ENCODE measurements at places on chromosomes 7 and 10. TPM values are rescaled to one million over a fixed set of nuclear protein-coding genes. Genes with fewer than 3 reads are reported as not detected.

Gene GRM8
- total RNA-seq, result not detected

DNA sequence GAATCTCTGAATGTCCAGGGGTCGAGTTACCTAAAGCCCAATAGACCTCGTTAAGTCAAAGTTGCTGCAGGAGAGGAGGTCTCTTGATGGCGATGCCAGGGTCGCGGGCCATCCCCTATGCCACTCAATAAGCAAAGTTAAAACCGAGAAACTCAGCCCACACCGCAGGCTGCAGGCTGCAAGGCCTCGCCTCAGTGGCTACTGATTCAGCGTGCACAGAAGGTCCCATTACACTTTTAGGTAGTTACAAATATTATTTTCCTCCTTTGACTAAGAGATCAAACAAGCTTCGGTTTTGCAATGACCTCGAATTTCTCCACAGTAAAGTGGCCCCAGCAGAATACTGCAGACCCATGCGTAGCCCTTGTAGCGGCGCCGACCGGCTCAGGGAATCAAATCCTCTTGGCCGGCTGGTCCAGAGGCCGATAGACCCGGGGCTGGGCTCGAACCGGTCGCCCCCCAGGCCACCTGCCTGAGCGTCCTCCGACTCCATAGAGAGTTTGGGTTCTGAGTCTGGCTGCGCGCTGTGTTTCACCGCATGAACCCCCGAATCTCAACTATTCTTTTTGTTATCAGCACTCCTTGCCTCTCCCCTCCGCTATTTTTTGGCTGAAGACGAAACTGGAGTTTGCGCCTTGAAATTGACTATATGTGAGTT, 2.3 kb downstream of the C1QL3 start:
- no peak for DNase-seq

DNA sequence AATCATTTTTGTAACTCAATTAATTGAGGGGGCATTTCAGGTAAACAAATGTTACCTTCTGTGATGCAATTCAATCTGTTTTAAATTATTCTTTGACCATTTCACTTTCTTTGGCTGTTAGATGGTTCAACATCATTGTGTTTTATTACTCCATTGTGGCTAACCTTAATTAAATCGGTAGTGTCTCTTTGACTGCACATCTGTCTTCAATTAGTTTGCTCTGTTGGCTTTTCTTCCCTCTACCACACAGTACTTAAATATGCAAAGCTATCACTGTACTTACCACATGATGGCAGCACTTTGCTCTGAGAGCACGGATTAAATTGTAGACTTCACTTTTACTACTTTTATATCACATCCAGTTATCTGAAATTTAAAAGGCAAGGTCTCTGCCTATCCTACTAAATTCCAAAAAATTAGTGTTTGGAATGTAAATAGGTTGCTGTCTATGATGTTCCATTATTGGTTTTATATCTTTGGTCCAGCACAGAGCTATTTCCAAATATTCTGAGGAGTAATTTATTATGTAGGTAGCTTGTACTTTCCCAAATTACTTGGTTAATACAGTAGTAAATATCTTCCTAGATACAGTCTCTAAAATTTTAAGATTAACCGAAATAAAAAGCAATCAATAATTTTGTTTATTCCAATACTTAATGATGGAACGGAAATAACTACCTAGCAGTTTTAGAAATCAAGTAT, 352.0 kb downstream of the PCLO start:
- peak; percentile 86 for DNase-seq

- peak; percentile 56 for DNase-seq
Observed at GRCh38 chr10:52779541-52780390, 7.2 kb upstream of the MBL2 start.

GRCh38 chr7:98629001-98629431, 11.9 kb downstream of the NPTX2 start:
- DNase-seq, result peak; percentile 24

DNA sequence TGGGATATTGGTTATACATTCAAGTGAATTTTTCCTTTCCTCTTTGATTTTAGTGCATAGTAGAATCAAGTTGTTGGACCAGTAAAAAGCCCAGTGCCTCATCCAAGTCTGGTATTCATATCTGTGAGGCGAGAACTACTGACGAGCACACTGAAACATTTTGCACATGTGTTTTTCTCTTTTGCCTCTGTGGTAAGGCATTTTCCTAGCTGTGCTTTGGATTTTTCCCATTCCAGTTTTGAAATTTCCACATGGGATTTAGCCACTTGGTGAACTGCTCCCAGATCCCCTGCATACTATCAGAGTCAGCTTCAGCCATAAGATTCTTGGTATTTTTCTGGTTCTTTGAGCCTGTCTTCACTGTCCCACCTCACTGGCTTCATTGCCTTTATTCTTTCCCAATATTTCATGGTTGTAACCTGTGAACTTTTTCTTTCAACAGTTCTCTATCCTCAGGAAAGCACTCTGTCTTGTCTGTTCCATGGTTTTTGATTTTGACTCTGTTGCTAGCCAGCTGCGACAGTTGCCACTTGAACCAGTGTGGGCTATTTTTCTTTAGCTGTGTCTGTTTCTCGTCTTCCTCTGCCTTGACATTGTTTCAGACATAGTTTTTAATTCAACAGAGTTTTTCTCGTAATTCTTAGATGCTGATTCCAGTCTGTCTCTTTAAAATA, 239.0 kb downstream of the REEP3 start:
- no peak for DNase-seq
